MCF 10A (cell line): ENCODE measurements at places on chromosomes 4 and X.

- no peaks in the 10 kb centered on the region for H3K36me3 ChIP-seq
- no peak overlapping the region for H3K27ac ChIP-seq
- H3K4me1 ChIP-seq: peaks cover 30% of the 10 kb centered on the region
- no peak overlapping the region for H3K4me3 ChIP-seq
These were observed 52.7 kb downstream of the DCLK2 start for GRCh38 chr4:150130933-150131332.

DNA sequence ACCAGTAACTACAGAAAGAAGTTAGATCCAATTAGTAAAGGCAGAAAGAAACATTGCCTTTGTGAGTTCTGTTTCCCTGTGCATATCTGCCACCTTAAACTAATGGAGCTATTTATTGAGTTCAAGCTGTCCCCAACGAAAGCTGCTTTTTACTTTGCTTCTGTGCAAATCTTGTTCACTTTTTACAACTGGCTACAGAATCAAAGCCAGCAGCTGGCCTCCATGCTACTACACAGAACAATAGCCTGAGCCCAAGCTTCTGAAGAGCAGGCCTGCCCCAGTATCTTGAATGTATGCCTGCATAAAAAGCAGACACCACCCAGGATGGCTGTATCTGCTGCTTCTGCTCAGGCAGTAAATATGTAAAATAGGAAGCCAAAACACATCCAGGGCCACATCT is 28.1 kb downstream of the ANK2 start:
- H3K4me1 ChIP-seq: no peaks in the 10 kb centered on the region
- H3K27me3 ChIP-seq: no peaks in the 10 kb centered on the region
- H3K4me3 ChIP-seq: no peak overlapping the region
- H3K27ac ChIP-seq: no peak overlapping the region
- no peaks in the 10 kb centered on the region for H3K36me3 ChIP-seq
- DNase-seq: no peak

- H3K27me3 ChIP-seq: no peaks in the 10 kb centered on the region
- H3K4me1 ChIP-seq: no peaks in the 10 kb centered on the region
- H3K4me3 ChIP-seq: no peak overlapping the region
- H3K36me3 ChIP-seq: no peaks in the 10 kb centered on the region
- DNase-seq: no peak
These were observed 150.2 kb downstream of the C4orf33 start for GRCh38 chr4:129246145-129246544.

- H3K36me3 ChIP-seq: no peaks in the 10 kb centered on the region
- H3K27ac ChIP-seq: no peak overlapping the region
- DNase-seq: no peak
- H3K27me3 ChIP-seq: peaks cover 59% of the 10 kb centered on the region
- no peaks in the 10 kb centered on the region for H3K4me1 ChIP-seq
These were observed 25.0 kb downstream of the GYPA start for GRCh38 chr4:144115519-144115918.

DNA sequence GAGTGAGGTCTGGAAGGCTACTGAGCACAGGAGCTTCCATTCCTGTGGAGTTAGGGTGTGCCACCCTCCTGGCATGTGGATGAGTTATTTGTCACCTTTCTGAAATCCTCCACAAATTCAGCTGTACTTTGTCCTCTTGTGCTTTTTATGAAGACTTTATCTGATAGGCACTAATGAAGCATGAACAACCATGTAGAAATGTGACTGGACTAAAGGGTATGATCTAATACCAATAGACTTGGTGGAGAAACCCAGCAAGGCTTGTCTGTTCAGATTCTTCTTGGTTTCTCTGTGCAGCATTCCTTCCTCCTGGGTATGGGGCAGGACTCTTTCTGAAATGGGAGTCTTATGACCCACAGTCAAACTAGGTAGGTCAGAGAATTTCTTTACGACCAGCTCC is 9.6 kb downstream of the NBDY start:
- no peak overlapping the region for H3K4me3 ChIP-seq
- no peak for DNase-seq
- peaks cover 26% of the 10 kb centered on the region for H3K36me3 ChIP-seq
- no peak overlapping the region for H3K27ac ChIP-seq

DNA sequence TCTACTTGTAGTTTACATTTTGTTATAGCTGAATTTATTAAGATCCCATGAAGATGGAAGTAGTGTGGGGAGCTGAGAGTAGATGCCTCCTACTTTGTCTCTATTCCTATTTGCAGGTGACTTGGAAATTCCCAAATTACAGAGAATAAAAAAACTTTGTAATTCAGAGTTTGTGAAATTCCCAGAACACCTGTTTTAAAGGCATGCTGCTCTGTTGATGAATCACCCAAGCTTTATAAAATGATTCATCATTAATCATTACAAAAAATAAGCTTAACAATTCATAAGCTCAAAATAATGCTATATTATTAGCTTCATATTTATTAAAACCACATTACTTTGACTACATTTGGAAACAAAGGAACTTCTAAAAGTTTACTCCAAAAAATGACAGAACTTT is 856.3 kb downstream of the RPA4 start:
- H3K27me3 ChIP-seq: peaks cover 14% of the 10 kb centered on the region
- H3K27ac ChIP-seq: no peak overlapping the region
- peak; percentile 24 for DNase-seq

DNA sequence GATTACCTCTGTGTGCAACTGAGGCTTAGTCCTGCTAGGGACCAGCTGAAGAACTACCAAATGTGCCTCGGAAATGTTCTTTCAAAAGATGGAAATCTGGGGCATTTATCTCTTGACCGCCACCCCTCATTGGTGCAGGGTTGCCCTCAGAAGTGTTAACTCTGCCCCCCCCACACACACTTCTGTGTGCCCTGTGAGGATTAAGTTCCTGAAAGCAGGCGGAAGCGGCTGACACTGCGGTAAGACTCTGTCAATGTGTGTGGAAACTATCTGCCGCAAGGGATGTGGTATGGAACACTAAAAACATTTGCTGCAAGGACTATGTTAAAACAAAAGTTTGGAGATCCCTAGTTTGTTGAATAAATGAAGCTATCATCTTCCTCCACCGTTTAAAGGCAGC is 106.9 kb upstream of the NDP start:
- peaks cover 50% of the 10 kb centered on the region for H3K27me3 ChIP-seq
- no peaks in the 10 kb centered on the region for H3K4me1 ChIP-seq
- no peak for DNase-seq
- no peak overlapping the region for H3K27ac ChIP-seq
- no peak overlapping the region for H3K4me3 ChIP-seq
- H3K36me3 ChIP-seq: no peaks in the 10 kb centered on the region

DNA sequence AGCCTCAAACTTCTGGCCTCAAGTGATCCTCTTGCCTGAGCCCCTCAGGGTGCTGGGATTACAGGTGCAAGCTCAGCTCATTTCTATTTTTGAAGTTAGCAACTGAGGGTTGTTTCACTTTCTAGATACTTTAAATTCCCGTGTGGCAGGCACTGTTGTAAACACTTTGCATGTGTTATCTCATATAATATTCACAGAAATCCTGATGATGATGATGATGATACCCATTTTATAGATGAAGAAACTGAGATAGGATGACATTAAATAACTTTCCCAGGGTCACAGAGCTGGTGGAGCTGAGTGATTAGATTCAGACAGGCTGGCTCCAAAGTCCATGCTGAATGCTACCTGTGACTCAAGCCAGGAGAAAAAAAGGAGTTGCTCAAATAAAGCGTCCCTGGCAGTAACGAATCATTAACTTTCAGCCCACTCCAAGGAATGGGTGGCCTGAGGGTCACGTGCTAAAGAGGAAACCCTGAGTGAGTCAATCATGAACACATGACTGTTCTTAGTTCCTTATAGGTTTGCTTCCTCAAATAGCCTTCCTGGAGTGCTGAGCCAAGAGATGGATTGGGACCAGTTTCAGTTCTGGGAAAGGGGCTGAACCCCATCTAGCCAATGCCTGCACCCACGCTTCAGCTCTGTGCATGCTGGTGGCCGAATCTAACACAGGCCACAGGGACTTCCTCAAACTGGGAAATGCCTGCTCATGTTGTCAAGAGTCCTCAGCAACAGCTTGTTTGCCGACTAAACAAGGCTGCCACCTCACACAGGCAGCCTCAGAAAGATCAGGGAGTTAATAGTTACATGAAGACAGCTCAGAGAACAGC is 52.8 kb downstream of the RBM47 start:
- peaks cover 12% of the 10 kb centered on the region for H3K4me1 ChIP-seq
- peaks cover 12% of the 10 kb centered on the region for H3K36me3 ChIP-seq
- peak overlapping the region; percentile 26 for H3K4me3 ChIP-seq
- peak overlapping the region; percentile 83 for H3K27ac ChIP-seq

GRCh38 chr4:187786190-187786589 is 209.4 kb upstream of the ZFP42 start:
- H3K4me3 ChIP-seq: no peak overlapping the region
- no peak overlapping the region for H3K27ac ChIP-seq
- no peaks in the 10 kb centered on the region for H3K4me1 ChIP-seq
- H3K36me3 ChIP-seq: no peaks in the 10 kb centered on the region
- no peak for DNase-seq

GRCh38 chr4:21769404-21770147 is 179.0 kb downstream of the KCNIP4 start:
- peak; percentile 59 for DNase-seq
- peak overlapping the region; percentile 43 for H3K4me3 ChIP-seq
- no peaks in the 10 kb centered on the region for H3K36me3 ChIP-seq
- peaks cover 6% of the 10 kb centered on the region for H3K4me1 ChIP-seq
- peaks cover 13% of the 10 kb centered on the region for H3K27me3 ChIP-seq

DNA sequence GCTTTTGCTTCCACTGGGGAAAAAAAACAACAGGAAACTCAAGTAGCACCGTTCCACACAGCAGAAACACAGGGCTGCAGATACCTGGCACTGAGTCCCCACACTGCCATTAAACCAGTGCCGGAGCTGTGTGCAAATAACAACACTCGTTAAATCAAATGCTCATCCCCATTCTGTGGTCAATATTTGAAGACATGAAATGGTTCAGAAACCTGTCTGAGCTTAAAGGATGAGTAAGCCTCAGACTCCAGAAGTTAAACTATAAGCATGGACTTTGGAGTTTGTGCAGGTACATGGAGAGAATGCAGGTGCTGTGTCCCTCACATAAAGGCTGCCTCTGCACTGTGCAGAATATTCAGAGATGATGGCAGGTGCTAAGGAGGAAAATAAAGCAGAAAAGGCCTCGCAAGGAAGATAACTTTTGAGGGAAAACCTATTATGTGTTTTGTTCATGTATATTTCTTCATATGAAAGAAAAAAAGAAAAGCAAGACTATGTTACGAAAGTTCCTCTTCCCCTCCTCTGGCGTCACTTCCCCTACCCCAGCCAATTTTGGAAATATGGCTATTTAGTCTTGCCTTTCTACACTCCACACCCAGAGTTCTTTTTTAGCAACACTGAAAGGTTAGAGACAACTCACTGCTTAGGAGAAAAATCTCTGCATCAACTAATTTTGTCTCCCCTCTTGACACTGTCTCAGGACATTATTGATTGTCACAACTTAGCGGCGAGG is 4.6 kb downstream of the MPP1 start:
- DNase-seq: no peak
- no peak overlapping the region for H3K27ac ChIP-seq
- no peaks in the 10 kb centered on the region for H3K27me3 ChIP-seq
- H3K4me1 ChIP-seq: peaks cover 36% of the 10 kb centered on the region
- no peaks in the 10 kb centered on the region for H3K36me3 ChIP-seq
- no peak overlapping the region for H3K4me3 ChIP-seq

DNA sequence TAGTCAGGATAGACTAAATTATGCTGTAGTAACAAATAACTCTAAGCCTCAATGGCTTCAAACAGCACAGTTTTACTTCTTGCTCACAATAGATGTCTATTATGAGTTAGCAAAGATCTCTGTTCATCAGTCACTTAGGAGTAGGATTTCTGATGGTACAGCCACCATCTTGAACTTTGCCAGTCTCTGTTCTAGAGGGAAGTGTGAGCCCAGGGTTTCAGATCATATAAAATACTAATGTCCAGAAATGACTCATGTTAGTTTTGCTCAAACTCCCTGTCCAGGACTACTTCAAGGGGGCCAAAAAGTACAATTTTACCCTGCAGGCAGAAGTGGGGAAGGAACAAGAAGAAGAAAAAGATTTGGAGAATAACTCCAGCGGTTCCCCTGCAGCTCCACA is 77.1 kb upstream of the LSM6 start:
- H3K4me3 ChIP-seq: no peak overlapping the region
- no peaks in the 10 kb centered on the region for H3K36me3 ChIP-seq
- DNase-seq: no peak
- H3K27me3 ChIP-seq: no peaks in the 10 kb centered on the region
- no peaks in the 10 kb centered on the region for H3K4me1 ChIP-seq
- H3K27ac ChIP-seq: no peak overlapping the region

- peaks cover 4% of the 10 kb centered on the region for H3K4me1 ChIP-seq
- no peak for DNase-seq
- H3K27me3 ChIP-seq: no peaks in the 10 kb centered on the region
- H3K36me3 ChIP-seq: peaks cover 6% of the 10 kb centered on the region
These were observed 476.5 kb downstream of the PDGFC start for GRCh38 chr4:156495091-156495490.

GRCh38 chr4:111556141-111556781 is 589.0 kb upstream of the FAM241A start:
- H3K4me1 ChIP-seq: peaks cover 4% of the 10 kb centered on the region
- H3K27me3 ChIP-seq: no peaks in the 10 kb centered on the region
- no peak overlapping the region for H3K27ac ChIP-seq

DNA sequence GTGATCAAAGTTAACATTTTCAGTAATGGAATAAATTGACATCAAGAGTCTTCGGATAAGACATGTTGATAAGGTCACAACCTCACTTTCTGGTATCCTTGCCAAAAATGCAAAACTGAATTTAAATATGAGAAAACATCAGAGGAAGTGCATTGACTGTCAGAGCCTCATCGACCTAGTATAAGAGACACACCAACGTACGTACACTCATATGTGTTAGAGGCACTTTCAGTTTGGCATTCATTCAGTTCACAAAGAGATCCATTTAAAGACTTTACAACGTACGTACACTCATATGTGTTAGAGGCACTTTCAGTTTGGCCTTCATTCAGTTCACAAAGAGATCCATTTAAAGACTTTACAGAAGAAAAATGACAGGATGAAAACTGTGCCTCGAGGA is 280.3 kb downstream of the INPP4B start:
- no peaks in the 10 kb centered on the region for H3K36me3 ChIP-seq
- H3K27ac ChIP-seq: no peak overlapping the region
- peaks cover 13% of the 10 kb centered on the region for H3K4me1 ChIP-seq
- DNase-seq: no peak
- no peaks in the 10 kb centered on the region for H3K27me3 ChIP-seq
- no peak overlapping the region for H3K4me3 ChIP-seq

DNA sequence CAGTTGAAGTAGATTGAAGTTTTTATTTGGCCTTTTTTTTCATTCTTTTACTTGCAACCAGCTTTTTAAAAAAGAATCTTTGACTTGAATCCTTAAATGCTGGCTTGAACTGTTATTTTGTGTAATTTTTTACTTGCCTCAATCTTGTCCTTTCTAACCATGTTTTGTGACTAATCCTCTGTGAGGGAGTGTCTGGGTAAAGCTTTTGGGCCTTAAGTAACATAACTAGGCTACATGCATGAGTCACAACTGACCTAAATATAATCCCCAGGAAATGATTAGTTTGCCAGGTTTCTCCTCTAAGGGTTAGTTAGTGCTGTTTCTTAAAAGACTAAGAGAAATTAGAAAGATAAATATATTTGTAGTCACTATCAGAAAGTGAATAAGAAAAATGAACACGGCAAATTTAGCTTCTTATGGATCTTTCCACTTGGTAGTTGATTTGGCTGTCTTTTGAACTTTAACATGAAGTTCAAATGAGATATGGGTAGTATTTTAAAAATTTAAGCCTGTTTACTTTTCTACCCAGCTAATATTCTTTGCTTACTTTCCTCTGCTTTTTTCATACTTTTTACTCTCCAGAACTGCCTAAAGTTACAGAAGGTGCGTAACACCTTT is 13.0 kb downstream of the EXOC1 start:
- no peaks in the 10 kb centered on the region for H3K27me3 ChIP-seq
- DNase-seq: peak; percentile 93
- H3K4me1 ChIP-seq: peaks cover 22% of the 10 kb centered on the region
- H3K4me3 ChIP-seq: peak overlapping the region; percentile 57
- H3K36me3 ChIP-seq: peaks cover 60% of the 10 kb centered on the region
